ENCODE measurements at places on chromosomes 7 and 10.

- DNase-seq = peak; percentile 41
Observed at GRCh38 chr10:80468002-80468401, 13.9 kb downstream of the TSPAN14 start.

GRCh38 chr10:70412356-70412755, 8.4 kb downstream of the EIF4EBP2 start:
- no peak for DNase-seq

DNA sequence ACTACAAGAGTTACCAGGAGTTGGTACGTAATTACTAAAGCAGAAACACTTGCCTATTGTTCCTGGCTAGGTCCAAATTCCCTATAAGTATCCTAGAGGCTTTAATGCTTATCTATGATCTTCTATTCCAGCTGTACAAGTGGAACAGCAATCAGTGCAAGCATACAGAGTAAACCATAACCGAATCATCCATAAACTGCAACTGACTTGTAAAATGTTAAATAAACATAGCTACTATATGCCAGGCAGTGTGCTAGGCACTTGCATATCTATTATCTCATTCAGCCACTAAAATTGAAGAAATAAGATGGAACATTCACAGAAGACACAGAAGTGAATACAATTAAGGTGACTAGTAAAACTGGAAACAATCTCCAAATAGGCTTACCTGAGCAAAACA, 55.7 kb downstream of the IRF5 start:
- no peak for DNase-seq

DNA sequence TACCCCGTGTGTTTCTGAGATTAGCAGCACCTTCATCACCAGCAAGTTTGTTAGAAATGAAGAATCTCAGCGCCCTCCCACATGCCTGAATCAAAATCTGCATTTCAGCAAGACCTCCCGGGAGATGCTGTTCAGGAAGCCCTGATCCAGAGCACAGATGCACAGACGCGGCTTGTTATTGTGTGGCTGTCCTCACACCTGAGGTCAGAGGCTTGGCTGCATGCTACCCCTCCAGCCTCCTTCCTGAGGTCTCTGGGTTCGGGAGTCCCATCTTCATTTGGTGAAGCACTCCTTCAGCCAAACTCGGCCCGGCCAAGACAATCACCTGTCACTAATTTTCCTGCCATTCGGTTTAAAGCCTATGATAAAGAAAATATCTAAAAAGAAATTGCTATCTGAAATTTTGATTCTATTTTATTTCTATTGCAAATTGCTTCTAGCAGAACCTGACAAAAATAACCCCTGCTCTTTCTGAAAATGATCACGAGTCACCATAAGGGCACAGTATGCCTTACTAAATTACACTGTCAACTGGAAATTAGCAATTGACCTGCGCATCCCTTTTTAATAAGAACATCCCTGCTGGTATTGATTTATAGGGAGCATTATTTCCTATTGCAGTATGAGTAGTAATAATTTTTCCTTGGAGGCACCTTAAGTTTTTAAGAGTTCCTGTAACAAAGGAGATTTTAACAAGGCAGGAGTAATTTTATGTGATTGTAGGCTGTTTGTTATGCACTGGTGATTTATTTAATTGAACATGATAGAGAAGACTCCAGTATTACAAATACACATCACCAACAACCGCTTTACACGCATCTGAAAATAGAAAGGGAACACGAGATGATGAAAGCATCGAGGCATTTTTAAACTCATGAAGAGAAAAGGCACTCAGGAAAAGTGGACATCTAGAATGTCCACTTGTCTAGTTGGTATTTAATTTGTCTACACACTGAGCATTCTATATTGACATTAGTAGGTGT, 49.5 kb downstream of the VSTM2A start:
- DNase-seq = no peak

GRCh38 chr7:158966780-158967390, 110.5 kb downstream of the DYNC2I1 start:
- no peak for DNase-seq

DNA sequence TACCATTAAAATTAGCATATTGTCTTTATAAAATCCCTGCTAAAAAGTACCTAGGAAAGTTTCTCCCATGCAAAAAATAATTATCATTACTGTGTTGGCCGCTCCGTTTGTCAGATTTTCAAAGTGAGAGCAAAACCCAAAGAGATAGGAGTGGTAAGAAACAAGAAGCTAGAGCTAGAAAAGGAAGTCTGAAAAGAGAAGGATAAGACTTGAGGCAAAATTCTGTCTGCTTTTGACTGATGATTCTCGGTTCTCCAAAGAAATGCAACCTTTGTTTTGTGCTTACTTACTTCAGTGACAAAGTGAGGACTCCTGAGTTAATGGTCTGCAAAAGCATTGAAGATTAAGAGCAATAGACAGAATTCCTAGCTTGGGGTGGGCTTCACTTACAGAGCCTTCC, 33.3 kb upstream of the CAPZA2 start:
- DNase-seq = no peak

DNA sequence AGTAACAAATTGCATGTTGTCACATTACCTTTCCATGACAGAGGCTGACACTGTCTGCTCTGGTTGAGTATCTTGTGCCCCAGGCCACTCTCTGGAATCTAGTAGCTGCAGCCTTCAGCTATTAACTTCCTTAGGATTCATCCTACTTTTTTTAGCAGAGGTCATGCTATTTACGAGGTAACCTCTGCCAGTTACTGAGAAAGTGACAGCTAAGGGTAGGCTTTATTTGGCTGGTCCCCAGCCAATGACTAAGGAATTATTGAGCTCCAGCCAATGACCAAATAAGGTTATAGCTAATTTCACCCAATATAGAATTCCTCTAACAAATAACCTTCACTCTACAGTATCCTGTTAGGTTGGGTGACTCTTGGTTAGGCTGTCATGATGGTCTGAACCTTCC, 1361.7 kb downstream of the XPNPEP1 start:
- DNase-seq = no peak

GRCh38 chr10:84539216-84539615, 210.8 kb downstream of the CCSER2 start:
- DNase-seq = no peak

GRCh38 chr7:55018361-55019190, at the start of gene EGFR:
TSS of gene EGFR (plus strand) at chr7:55019017. CDS start at chr7:55019278, 261 bp downstream.
- no peak for DNase-seq

GRCh38 chr10:1570416-1571051, 166.8 kb downstream of the ADARB2 start:
- DNase-seq = no peak

DNA sequence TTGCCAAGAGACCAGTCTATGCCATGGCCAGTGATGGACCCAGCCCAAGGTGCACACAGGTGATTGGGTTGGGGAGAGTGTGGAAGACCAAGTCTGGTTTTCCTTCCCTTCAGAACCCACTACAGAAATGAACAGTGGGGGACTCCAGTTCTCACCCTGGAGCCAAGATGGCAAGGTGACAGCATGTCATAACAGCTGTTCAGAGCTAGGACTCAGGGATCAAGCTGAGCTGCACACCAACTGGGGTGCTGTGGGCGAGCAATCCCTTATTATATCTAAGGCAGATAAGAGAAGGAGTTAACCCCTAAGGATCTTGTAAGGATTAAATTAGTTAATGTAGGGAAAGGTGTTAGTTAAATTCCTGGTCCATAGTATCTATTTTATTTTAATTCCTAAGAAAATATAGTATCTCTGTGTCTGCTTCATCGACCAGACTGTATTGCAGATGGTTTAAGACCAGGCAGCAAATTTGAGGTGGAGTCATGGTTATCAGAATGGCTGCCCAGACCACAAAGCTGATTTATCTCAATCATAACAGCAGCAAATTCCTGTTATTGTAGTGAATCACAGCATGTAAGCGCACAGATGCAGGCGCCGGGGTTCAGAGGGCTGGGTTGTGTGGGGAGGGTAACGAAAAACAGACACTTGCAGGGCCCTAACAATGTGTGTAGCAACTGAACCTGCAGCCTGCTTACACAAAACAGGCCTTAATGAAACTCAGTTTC, 208.7 kb upstream of the ZNF32 start:
- DNase-seq = no peak

DNA sequence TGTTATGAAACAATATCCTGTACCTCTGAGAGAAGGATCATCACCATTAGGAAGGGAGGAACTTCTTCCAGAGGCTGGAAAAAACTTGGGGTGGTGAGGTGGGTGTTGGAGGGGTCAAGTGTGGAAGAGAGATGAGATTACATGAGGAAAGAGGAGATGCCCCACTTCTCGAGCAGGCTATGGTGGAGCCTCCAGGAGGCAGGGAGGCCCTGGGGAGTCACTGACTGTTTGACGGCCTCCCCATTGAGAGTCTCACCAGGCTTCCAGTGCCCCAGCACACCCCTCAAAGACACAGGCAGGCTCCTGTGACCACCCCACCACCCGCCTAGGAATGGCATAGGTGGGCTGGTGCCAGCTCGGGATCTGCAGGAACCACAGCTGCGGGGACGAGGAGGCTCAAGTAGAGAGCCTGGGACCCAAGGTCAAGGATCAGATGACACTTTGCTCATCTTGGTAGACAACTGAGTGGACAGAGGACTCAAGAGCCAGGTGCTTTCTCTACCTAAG, 185.3 kb upstream of the GDF10 start:
- DNase-seq = no peak

Measured in effector CD8-positive, alpha-beta T cell (primary cell).